ENCODE measurements at places on chromosomes 5 and 9. TPM values are rescaled to one million over a fixed set of nuclear protein-coding genes. Genes with fewer than 3 reads are reported as not detected.

GTF3C4 gene
- total RNA-seq = 18.9 TPM

PTGR1 gene
- 2.7 TPM for total RNA-seq

PLEKHG4B gene
- 0.05 TPM for total RNA-seq

C1QTNF3 gene
- 1.1 TPM for total RNA-seq

PRPF4 gene
- total RNA-seq = 31.7 TPM

KCNV2 gene
- 0.11 TPM for total RNA-seq

RLN1 gene
- total RNA-seq = 0.80 TPM

NPM1 gene
- 2,607 TPM for total RNA-seq

AQP7 gene
- not detected for total RNA-seq

CD72 gene
- 9.0 TPM for total RNA-seq

CEP72 gene
- total RNA-seq = 13.7 TPM

Data from GM12878 (cell line).